Stimulated activated CD4-positive, alpha-beta T cell treated with anti-CD3 and anti-CD28 coated beads, Interleukin-4, amount 100 ng/mL, for 48 hours (primary cell): ENCODE measurements at places on chromosomes 11 and 22.

- DNase-seq: no peak
Observed at GRCh38 chr11:15716550-15716949, 601.8 kb downstream of the INSC start.

GRCh38 chr11:108881131-108881530 lies 216.3 kb downstream of the DDX10 start:
- DNase-seq: no peak

- DNase-seq: no peak
Observed at GRCh38 chr22:44610071-44610470, 91.9 kb upstream of the PRR5 start.

GRCh38 chr22:45612451-45612901 lies 59.2 kb upstream of the ATXN10 start:
- DNase-seq: no peak

- DNase-seq: no peak
Observed at GRCh38 chr11:123303924-123304323, 108.9 kb upstream of the CLMP start.

DNA sequence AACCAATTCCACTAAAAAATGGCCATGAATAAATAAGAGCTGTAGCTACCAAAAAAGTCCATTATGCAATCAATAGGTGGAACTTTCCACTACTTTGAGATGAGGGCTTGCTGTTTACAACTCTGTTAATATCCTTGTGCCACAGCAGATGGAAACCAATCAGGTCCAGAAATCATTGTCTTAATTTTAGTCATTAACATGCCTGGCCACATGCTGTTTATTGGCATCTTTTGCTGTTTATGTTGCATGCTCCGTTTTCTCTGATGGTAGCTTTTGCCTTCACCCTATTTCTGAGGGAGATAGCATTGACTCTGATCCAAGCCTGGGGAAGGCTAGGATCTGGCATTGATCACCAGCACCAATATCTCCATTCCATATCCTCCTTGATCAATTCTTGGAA lies 192.9 kb upstream of the SEZ6L start:
- no peak for DNase-seq

DNA sequence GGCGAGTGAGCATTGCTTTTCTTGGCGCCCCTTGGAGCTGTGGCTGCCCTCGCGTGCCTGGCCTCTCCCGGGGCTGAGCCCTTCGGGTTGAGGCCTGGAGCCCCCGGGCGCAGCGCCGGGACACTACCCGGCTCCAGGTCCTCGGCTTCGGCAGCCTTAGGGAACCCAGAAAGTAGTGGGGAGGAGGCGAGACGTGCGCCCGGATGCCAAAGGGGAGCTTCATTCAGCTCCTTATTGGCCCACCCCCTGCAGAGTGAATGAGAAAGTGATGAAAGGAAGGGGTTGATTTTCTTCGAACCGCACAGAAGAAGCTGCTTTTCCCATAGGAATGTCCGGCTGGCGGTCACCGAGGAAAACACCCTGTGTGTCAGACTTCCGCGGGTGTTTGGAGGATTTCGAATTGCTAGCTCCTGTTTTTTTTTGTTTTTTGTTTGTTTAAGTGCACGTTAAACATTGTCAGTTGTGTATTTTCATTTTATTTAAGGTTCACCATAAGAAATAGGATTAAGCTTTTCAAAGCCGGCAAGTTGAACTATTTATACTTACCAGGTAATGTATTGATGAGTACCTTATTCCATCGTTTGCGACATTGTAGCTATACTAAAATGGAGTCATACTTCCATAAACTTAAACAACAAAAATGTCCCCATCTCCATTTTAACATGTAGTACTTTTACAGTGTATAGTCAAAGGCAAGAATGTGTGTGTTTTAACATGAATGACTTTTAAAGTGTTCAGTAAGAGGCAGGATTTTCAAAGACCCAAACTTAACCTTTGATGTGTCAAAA lies 841 bp upstream of the EIF4G2 start:
- DNase-seq: no peak

DNA sequence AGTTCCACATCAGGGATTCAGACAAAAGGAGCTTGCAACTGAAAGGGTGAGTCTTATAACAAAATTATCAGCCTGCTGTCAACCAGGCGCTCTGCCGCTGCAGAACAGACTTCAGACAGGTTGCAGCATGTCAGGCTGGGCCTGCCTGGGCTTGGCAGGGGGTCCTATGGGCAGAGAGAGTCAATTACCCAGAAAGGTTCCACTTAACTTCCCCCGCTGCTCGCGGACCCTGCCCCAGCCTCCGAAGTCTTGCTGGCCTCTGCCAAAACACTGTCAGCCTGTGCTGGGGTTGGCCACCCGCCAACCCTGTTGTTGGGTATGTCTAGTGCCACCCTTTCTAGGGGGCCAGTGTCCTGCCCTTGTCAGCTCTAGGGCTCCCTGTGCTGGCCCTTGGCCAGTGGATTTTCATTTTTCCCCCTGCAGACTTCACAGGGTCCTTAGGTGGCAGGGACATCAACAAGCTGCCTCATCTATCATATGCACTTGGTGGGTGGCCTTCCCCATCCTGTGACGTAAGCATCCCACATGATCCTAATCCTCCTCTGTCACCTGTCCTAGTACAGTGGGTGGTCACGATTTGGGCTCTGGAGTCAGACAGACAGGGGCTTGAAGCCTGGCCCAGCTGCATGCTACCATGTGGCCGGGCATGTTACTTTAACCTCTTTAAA lies 166.5 kb upstream of the CADM1 start:
- DNase-seq: no peak

DNA sequence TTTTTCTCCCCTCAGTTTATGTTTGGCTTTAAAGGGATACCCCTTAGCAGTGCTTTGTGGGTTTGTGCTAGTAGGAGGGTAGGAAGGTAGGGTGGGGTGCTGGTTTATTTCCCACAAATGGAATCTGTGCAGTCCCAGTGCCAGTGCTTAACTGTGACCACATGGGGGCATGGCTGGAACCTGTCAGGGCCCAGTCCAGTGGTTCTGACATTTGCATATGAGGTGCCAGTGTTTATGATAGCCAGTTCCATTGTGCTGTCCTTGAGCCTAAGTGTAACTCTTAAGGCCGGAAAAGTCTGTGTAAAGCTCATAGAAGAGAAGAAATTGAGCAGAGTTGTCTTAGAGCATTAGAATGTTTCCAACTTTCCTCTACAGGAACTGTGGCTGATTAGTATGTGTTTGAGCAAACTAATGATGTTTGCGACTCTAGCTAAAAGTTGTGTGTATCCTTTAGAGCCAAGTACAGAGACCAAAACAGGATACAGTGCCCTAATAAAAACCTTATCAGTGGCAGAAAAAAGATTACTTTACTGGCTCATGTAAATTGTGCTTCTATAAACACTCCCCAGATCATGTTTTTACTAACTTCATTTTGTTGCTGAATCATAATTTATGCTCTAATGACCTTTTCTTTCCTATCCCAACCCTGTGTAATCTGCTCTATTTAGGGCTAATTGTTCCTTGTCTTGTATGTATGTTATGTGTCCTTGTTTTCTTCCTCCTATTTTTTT lies 38.1 kb downstream of the DIXDC1 start:
- no peak for DNase-seq

- DNase-seq: peak; percentile 61
Observed at GRCh38 chr11:117438371-117439000, 110.8 kb downstream of the CEP164 start.

- no peak for DNase-seq
Observed at GRCh38 chr11:65444314-65445051, 21.9 kb downstream of the NEAT1 start.

GRCh38 chr11:60182541-60183330 lies at the start of gene MS4A6A:
Gene MS4A6A, minus strand, starts transcription at chr11:60183083. Its CDS starts 1,356 bp downstream, at chr11:60181727.
- no peak for DNase-seq

- DNase-seq: no peak
Observed at GRCh38 chr11:64762674-64763525, 3.1 kb upstream of the PYGM start.

DNA sequence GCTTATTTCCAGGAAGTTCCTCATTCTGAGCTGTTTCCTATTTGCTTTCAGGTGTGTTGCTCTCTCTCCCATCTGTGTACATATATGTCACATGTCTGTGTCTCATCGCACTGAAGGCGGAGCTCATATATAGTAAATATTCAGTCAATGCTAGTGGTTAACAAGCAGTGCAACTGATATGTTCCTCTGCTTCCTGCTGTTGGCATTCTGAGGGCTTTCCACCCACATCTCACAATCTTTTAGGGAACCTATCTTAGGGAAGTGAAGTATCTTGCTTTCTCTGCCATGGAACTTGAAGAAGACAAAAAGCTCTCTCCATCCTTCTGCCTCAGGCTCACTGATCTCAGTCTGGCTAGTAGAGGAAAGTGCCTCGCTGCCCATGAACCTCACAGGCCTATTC lies 139.8 kb downstream of the TTC17 start:
- no peak for DNase-seq

DNA sequence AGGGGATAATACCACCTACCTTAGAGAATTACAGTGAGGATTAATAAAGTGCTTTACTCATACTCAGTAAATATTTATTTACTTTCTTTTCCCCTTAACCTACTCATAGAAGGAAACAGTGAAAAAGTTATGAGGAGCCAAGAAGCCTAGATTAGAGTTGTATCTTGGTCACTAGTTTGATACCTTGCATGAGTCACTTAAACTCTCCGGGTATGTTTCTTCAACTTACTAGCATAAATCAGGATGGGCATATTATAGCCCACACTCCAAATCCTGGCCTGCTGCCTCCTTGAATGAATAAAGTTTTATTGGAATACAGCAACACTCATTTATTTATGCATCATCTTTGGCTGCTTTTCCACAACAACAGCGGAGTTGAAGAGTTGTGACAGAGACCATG lies 8.2 kb downstream of the FBXO3 start:
- no peak for DNase-seq

DNA sequence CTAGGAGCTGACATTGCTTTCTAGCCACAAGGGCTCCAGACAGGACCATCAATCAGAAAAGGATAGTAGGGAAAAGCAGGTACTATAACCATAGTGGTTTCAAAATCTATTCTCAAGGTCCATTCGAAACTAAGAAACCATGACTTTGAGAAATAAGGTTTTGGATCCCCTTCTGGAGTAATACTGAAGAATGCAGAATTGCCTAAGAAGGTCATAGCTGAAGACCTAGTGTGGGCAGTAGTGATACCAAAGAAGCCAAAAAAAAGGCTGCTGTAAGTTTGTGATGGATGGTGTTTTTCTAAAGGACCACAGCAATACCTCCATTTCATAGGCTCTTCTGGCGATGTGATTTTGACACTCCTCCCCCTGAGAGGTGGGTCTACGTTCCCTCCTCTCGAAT lies 163.1 kb downstream of the MAML2 start:
- DNase-seq: no peak

DNA sequence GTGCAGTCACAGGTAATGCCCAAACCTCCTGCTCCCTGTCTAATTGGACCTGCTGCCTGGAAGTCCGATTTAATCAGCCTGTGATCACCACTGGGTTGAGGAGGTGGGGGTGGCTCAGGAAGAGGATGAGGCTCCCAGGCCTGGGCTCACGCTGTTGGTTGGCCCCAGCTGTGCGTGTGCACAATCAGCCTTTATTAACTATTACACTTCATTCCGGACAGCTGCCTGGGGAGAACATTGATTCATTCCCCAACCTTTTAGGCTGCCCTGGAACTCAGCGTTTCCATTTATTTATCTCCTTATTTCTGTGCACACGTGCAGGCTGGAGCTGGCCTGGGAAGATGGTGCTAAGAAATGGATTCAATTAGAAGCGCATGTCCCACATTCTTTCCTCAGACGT lies 123.4 kb downstream of the DSCAML1 start:
- DNase-seq: no peak

DNA sequence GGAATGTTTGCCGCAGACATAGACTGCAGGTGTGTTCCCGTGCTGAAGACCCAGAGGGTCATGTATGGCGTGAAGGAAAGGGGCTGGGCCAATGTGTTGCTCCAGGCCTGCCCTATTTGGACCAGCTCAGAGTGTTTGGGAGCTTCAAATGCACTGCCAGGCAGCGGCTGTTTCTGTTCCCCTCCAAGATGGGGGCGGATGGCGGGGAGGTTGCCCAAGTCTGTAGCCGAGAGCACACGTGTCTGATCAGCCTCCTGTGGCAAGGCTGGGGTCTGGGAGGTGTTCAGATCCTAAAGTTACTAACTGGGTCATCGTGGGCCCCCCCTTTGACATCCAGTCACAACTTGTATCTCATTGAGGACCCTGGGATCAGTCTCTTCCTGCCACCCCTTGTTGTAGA lies 45.5 kb downstream of the CACNA1I start:
- DNase-seq: no peak

DNA sequence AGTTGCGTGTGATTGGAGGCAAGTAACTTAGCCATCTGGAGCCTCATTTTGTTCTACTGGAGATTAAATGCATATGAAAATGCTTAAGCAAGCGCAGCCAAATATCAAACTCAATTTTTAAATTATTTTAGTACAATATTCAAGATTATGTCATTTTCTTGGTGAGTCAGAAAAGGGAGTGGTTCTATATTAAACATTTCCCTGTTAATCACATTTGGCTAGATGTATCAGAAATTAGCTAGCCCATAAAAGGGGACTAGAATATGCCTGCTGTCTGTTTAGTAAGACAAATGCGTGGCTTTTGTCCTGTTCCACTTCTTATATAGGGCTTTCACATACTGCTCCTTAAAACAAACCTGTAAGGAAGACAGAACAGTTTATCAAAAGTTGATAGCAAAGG lies 35.0 kb upstream of the BMAL1 start:
- DNase-seq: no peak

DNA sequence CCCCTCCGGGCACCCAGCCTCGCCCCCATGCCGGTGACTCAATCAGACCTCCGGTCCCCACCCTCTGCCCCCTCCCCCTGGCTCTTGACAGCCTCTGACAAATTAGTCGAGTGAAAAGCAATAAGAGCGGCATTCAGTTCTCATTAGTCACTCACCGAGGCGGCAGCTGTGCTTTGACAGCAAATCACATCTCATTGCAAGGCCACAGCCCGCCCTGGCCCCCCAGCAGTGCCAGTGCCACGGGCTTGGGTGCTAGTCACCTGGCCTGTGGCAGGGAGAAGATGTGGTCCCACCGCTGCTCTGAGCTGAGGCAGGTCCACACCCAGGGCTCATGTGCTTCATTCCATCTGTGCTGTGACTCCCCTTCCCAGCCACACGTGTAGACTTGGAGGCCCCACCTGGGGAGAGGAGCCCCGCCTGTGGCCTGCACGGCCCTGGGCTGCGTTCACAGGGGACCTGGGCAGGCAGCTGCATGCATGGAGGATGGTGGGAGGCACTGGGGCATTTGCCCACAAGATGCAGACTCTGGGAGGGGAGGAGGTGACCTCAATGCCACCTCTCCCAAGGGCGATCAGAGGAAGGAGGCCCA lies 7.4 kb upstream of the TH start:
- DNase-seq: no peak
